ENCODE measurements at places on chromosomes 2 and 18.

- no peak for DNase-seq
Measured at GRCh38 chr2:56705713-56706112, 521.9 kb downstream of the CCDC85A start.

GRCh38 chr2:239879423-239880084 is 145.6 kb downstream of the NDUFA10 start:
- DNase-seq, result no peak

- no peak for DNase-seq
Measured at GRCh38 chr2:88054782-88055370, 707 bp downstream of the KRCC1 start.

DNA sequence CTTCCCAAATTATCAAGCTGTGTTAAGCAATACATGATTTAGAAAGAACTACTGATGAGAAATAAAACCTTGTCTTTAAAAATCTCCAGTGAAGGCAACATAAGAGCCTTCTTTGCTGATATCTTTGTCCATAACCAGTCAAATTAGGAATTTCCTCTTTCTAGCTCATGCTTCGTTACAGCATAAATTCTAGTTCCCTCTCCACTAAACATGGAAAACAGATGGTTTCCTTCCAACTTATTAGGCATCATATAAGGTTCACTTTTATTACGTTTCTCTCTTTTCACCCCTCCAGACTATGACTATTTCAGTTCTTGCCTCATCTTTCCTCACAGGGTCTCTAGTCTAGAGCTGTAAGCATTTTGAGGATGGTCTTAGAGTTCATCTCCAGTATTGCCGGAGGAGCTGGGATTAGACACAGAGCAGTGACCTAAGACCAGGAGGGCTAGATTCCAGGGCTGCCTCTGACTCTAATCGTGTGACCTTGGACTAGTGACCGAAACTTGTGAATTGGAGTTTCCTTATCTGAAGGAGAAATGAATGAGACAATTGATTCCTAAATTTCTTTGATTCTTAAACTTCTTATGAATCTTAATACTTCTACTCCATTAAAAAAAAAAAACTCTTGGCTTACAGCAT is 195.5 kb upstream of the APCDD1 start:
- DNase-seq, result no peak

DNA sequence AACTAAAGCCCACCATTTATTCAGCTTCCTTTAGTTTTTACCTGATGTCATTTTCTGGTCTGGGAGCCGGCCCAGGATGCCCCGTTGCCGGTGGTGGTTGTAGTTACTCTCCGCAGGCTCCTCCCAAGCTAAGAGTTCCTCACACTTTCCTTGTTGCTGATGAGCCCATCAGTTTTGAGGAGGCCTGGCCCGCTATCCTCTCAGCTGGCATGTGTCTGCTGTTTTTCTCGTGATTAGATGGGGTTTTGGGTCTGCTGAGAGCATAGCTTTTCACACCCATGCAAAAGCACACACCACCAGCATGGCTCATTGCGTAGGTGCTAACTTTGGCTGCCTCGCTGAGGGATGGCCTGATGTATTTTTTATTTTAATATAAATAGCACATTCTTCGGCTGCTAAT is 72.1 kb downstream of the PSMG2 start:
- DNase-seq, result no peak

GRCh38 chr18:79740521-79741361 is 57.0 kb upstream of the KCNG2 start:
- DNase-seq, result no peak

GRCh38 chr2:8526403-8526696 is 155.5 kb upstream of the ID2 start:
- DNase-seq, result no peak

GRCh38 chr2:191889931-191890330 is 43.0 kb upstream of the CAVIN2 start:
- no peak for DNase-seq

GRCh38 chr2:100643906-100644501 is 81.2 kb downstream of the PDCL3 start:
- DNase-seq, result no peak

Measured in stimulated activated CD8-positive, alpha-beta memory T cell treated with anti-CD3 and anti-CD28 coated beads, Interleukin-7, amount 100 ng/mL, for 1 hour (primary cell).